ENCODE measurements at places on chromosomes 4 and X. TPM values are rescaled to one million over a fixed set of nuclear protein-coding genes. Genes with fewer than 3 reads are reported as not detected.
A peak's percentile ranks its signal among the peaks of the same experiment; 100 is the strongest.

- H3K36me3 ChIP-seq, result no peaks in the 10 kb centered on the region
- H3K4me1 ChIP-seq, result peaks cover 11% of the 10 kb centered on the region
- DNase-seq, result no peak
- H3K27me3 ChIP-seq, result no peaks in the 10 kb centered on the region
Observed at GRCh38 chr4:104930298-104930697, 216.4 kb upstream of the TET2 start.

DNA sequence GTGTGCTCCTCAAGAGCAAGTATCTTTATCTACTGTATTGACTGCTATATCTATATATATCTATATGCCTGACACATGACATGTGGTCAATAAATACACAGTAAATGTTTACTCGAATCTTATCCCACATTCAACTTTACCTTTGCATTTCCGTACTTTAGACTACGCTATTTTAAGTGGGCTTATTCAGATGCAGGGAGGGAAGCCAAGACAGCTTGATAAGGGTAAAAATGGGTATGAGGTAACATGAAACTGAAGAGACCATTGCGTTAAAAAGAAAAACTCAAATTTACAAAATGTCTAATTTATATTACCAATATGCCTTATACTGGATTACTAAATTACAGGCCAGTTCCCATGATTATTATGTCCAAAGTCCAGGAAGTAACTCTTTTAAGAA is 17.8 kb downstream of the SEPSECS start:
- no peak overlapping the region for H3K4me3 ChIP-seq
- H3K27ac ChIP-seq, result no peak overlapping the region
- no peaks in the 10 kb centered on the region for H3K27me3 ChIP-seq
- no peak for DNase-seq
- H3K36me3 ChIP-seq, result peaks cover 7% of the 10 kb centered on the region

DNA sequence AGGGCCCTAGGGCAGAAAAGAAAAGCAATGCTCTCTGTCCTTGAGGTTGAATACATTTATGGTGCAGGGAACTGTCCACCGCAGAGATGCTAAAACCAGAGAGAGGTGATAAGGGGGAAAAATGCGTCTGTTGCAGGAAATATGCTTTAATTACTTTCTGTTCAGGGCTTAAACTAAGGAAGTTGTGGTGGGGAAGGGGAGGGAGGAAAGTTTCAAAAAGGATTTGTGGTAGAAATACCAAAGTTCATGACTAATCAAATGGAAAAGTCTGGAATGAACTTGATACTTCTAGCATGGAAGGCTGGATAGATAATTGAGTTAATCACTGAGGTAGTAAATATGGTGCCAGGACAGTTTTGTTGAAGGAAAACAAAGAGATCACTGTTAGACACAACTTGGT is 99.0 kb downstream of the ASB9 start:
- no peak for DNase-seq
- H3K27me3 ChIP-seq, result no peaks in the 10 kb centered on the region
- peaks cover 2% of the 10 kb centered on the region for H3K36me3 ChIP-seq

GRCh38 chr4:112894951-112895350 is 154.5 kb upstream of the ANK2 start:
- DNase-seq, result no peak
- H3K4me3 ChIP-seq, result no peak overlapping the region
- H3K36me3 ChIP-seq, result no peaks in the 10 kb centered on the region
- no peaks in the 10 kb centered on the region for H3K4me1 ChIP-seq
- H3K27me3 ChIP-seq, result no peaks in the 10 kb centered on the region

- peak overlapping the region; percentile 98 for H3K27ac ChIP-seq
- peaks cover 50% of the 10 kb centered on the region for H3K4me1 ChIP-seq
- H3K4me3 ChIP-seq, result peak overlapping the region; percentile 98
- DNase-seq, result no peak
- H3K36me3 ChIP-seq, result peaks cover 11% of the 10 kb centered on the region
- H3K27me3 ChIP-seq, result no peaks in the 10 kb centered on the region
Observed at GRCh38 chrX:132023896-132024386, 839 bp downstream of the STK26 start.

DNA sequence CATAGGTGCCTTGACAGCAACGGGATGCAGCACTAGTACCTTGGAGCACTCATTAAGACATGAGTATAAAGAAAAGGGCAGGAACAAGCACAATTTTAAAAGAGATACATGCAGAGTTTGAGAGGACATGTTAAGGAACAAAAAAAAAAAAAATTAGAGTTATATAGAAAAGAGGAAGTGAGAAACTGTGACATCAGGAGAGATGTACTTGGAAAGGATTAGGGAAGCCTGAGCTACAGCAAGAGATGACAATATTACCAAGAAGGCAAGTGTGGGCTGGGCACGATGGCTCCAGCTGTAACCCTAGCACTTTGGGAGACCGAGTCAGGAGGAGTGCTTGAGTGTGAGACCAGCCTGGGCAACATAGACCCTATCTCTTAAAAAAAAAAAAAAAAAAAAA is 37.4 kb downstream of the GPR143 start:
- H3K4me3 ChIP-seq, result no peak overlapping the region
- no peak for DNase-seq
- peaks cover 28% of the 10 kb centered on the region for H3K36me3 ChIP-seq

- no peak overlapping the region for H3K4me3 ChIP-seq
- peaks cover 3% of the 10 kb centered on the region for H3K4me1 ChIP-seq
- H3K36me3 ChIP-seq, result no peaks in the 10 kb centered on the region
- DNase-seq, result no peak
Observed at GRCh38 chrX:11395859-11396258, 102.6 kb downstream of the AMELX start.

GYPE gene
- total RNA-seq, result not detected

RAB9B gene
- 2.4 TPM for total RNA-seq

HPGD gene
- total RNA-seq, result 3.4 TPM

DNA sequence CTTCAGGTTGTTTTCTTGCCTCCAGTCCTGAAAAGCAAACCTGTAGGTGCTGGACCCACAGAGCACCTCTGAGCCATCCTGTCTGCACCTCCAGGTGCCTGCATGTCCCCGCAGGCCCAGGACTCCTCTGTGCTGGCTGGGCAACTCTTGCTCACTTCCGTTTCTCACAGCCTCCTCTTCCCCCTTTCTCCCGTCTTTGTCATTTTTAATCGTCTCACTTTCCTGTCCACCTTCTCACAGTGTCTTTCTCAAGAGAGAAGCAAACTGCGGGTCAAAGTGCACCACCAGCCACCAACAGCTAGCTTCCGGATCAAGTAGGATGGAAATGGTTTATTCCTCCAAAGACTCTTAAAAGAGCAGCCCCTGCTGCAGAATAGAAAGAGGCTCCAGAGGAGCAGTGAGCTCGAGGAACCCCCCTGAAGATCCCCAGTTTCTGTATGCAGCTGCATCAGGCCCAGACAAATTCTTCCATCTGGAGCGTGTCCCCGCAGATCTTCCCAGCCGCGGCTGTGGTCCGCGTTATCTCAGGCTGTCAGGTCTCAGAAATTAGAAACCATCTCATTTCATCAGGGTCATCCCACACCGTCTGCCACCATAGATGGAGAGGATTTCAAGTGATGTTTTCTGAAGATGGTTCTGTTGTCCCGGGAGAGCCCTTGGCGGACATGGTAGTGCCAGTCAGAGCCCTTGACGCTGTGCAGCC is 87.7 kb downstream of the FHDC1 start:
- no peak overlapping the region for H3K4me3 ChIP-seq
- peaks cover under 1% of the 10 kb centered on the region for H3K4me1 ChIP-seq
- H3K27ac ChIP-seq, result no peak overlapping the region
- DNase-seq, result no peak
- no peaks in the 10 kb centered on the region for H3K36me3 ChIP-seq

GRCh38 chr4:90842960-90843359 is 715.8 kb downstream of the CCSER1 start:
- no peak for DNase-seq
- peaks cover 5% of the 10 kb centered on the region for H3K4me1 ChIP-seq
- H3K27ac ChIP-seq, result no peak overlapping the region
- H3K4me3 ChIP-seq, result no peak overlapping the region
- no peaks in the 10 kb centered on the region for H3K36me3 ChIP-seq
- no peaks in the 10 kb centered on the region for H3K27me3 ChIP-seq
